Hematopoietic multipotent progenitor cell treated with erythropoietin and hydrocortisone succinate and interleukin-3 and kit ligand, for 6 days (in vitro differentiated cells): ENCODE measurements at places on chromosomes 1 and 21.

GRCh38 chr1:199453723-199454122 lies 573.8 kb upstream of the NR5A2 start:
- no peak for DNase-seq

DNA sequence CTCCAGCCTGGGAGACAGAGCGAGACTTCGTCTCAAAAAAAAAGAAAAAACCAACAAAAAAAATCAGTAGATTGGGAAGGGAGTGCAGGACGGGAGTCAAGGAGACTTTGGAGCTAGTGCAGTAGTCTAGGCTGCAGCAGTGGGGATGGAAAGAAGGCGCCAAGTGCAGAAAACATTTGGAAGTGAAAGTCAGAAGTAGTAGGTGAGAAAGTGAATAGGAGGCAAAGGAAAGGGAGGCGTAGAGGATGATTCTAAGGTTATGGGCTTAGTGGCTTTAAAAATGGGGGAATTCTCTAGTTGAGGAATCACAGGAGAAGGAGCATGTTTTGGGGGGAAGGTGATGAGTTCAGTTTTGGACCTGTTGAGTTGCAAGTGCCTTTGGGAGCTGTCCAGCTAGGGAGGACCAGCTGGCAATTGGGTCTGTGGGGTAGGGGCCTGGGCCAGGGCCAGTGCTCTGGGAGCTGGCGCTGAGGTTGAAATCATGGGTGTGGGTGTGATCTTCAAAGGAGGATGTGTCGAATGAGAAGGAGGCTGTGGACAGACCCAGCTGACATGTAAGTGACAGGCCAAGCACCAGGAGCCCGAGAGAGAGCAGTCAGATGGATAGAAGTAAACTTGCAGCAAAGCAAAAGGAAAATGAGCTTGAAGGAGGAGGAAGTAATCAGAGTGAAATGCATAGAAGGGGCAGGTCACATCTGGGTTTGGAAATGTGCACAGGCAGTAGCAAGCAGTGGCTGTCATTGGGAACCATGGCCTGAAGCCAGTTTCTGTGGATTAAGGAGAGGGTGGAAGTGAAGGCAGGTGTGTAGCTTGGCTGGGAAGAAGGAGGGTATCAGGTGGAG lies 15.8 kb downstream of the TMCC2 start:
- no peak for DNase-seq

DNA sequence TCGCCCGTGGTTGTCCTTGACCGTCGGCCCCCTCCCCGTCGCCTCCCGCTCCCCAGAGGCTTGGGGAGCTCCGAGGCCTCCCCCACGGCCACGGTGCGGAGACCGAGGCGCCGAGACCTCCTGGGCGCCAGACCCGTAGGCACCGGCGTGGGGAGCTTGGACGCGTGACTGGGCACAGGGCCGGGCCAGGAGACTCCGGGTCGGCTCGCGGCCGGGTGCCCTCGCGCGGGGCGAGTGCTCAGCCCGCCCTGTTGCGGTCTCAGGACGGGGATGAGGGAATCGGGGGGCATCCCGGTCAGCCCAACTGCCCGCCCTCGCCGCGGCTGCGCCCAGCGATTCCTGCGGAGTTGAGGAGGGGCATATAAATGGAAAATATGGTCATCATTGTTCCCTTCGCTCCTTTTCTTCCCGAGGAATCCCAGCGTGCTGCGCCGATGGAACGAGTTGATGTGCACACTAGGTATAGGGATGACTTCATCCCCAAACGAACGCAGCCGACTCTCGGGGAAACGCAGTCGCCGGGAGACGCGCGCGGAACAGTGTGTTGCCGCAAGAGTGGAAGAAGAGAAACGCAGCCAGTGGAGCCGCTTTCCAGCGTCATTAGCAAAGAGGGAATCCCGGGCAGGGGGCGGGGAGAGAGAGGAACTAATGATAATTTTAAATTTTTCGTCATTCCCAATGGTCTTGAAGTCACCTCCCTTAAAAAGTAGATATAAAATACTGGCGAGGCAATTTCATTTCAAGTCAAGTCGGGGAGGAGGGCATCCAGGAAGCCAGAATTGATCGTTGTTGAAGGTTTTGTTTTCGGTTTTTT lies 747 bp upstream of the ENAH start:
- DNase-seq: peak; percentile 10

DNA sequence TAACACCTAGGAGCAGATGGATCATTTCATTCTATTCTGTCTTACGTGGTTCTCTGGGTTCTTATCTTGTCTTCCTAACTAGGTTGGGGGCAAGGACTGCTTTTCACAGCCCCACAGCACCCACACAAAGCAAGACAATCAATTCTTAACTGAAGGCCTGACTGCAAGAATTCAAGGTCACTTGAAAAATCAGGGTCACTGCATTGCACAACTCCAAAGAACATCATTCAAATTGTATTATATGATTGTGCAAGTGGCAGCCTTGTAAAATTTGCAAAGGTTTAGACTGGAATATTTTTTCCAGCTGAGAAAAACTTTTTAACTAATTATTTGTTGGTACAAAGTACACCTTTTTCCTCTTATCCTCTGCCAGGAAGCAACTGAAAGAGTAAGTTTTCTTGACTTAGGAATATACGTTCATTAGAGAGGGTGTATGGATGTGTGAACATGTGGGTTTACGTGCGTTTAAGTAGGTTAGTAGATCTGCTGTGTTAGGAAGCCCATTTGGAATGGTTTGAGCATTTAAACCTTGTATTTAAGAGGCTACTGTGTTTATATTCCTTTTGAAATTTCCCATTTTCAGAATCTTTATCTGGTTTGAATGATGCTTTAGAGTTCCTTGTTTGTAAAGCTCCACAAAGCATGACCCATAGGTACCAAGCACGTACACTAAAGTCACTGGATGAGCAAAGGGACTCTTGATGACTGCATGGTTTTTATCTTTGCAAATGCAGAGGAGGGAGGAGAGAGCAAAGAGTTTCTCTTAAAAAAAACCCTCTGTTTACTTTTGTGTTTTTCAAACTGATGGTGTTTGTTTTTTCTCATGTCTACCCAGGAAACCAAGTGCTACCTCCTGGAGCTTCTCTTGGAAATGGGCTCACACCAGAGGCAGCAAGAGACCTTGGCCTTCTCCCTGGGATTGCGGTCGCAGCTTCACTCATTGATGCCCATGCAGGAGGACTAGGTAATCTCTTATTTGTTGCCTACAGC lies 214.9 kb downstream of the FGGY start:
- DNase-seq: no peak

DNA sequence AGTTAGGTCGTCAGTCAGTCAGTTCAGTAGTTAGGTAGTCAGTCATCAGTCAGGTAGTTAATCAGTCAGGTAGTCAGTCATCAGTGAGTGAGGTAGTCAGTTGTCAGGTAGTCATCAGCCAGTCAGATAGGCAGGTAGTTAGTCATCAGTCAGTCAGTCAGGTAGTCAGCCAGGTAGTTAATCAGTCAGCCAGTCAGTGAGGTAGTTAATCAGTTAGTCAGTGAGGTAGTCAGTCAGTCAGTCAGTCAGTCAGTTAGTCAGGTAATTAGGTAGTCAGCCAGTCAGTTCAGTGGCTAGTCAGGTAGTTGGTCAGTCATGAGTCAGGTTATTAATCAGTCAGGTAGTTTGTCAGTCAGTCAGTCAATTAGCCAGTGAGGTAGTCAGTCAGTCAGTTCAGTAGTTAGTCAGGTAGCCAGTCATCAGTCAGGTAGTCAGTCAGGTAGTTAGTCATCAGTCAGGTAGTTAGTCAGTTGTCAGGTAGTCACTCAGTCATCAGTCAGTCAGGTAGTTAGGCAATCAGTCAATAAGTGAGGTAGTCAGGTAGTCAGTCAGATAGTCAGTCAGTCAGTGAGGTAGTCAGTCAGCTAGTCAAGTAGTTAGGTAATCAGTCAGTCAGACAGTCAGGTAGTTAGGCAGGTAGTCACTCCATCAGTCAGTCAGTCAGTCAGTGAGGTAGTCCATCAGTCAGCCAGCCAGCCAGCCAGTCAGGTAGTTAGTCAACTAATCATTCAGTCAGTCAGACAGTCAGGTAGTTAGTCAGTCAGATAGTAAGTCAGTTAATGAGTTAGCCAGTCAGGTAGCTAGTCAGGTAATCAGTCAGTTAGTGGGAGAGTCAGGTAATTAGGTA lies 16.2 kb downstream of the KRTAP10-1 start:
- no peak for DNase-seq

GRCh38 chr1:44262816-44263567 lies 49.7 kb downstream of the DMAP1 start:
- DNase-seq: no peak

GRCh38 chr1:162943622-162944021 lies 82.6 kb upstream of the CCDC190 start:
- no peak for DNase-seq

GRCh38 chr1:11581445-11581991 lies 72.7 kb downstream of the FBXO2 start:
- DNase-seq: no peak

DNA sequence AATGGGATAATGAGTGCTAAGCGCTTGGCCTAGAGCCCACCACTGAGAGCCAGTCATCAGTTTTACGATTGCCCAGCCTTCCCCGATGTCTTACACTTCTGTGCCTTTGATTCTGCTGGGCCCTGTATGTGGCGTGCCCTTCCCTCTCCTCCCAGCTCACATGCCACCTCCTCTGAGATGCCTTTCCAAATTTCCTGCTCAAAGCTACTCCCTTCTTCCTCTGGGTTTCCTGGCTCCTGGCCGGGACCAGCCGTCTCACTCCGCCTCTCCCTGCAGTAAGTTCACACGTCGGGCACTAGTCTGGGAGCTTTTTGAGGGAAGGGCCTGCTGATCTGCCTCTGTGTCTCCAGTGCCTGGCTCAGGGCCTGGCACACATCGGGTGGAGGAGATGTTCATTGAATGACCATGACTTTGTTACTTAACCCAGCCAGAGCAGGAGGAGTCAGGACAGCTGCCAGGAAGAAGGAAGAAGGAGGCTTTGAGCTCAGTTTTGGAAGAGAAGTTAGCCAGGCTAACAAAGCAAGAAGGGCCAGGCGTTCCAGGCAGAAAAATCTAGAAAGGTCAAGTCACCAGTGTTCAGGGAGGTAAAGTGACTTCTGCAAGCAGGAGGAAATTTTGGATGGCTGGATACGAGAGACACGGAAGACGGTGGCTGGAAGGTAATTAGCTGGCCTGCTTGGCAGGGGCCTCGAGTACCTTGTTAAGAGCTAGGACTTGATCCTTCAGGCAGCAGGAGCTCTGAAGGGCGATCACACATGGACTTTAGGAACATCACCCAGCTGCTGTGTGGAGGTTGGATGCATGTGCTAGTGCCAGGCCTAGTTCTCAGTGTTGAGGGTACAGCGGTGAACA lies 63.6 kb downstream of the EPHB2 start:
- DNase-seq: no peak

DNA sequence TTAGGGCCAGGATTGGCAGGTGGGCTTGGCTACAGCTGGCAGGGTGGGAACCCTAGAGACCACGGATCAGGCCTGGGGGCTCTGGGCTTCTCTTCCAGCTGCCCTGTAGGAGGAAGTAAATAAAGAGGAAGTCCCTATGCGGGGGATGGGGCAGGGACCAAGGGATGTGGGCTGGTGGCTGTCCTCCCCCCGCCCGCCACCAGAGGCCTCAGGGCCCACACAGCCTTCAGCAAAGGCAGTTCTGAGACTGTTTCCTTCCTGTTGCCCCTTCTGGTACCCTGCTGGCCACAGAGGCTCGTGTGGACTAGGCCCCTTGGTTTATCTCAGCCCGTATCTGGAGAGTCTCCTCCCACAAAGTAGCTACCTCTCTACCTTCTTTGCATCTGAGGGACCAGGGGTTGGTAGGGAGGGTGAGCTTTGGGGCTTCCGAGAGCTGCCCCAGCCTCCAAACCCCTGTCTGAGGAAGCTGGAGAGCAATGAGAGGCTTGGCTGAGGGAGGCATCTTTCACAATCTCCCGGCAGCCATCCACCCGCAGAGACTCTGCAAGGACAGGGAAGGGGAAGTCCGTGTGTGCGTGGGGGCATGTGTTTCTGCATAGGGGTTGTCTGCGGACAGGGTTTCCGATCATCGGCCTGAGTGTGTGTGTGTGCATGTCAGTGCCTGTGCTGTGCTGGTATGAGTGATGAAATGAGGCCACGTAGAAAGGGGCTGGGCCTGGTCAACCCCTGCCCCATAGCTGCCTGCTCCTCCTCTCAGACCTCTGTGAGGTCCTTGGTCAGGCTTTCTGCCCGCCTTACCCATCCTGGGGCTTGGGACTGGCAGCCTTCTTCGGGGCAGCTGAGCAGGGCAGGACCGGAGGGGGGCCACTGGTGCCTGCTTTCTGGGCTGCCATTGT lies 12.5 kb downstream of the RPS6KA1 start:
- peak; percentile 96 for DNase-seq

- DNase-seq: no peak
Measured at GRCh38 chr1:23616292-23616824, 57.1 kb upstream of the ID3 start.
